K562 (cell line): ENCODE measurements at places on chromosomes 12 and 14.

DNA sequence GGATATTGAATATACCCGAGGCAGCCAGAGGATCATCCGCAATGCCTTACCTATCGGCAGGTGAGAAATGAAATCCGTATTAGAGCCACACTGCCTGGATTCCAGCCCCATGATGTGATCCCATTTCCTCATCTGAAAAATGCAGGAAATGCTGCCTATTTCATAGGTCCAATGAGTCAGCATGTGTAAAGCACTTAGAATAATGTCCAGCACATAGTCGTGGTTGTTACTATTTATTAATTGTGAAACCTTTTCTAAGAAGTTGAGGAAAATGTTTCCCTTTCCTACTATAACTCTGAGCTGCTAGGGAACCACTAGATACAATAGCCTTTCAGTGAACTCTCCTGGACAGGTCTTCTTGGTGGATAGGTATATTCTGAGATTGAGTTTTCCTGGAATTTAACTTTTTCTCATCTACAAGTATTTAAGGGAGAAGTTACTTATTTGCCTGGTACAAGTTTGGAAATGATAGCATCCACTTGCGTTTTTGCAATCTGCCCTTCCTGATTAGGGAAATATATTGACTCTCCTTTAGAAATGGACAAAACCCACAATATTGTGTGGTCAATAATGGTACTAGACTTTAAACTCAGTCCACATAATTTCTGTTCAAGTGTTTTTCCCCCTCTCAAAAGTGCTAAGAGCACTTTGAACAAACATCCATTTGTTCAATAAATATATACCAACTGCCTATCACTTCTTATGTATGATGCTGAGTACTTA is 12.2 kb downstream of the POLR3B start:
- DNase-seq = no peak

GRCh38 chr14:52821805-52822250 is 30.4 kb upstream of the GNPNAT1 start:
- no peak for DNase-seq

DNA sequence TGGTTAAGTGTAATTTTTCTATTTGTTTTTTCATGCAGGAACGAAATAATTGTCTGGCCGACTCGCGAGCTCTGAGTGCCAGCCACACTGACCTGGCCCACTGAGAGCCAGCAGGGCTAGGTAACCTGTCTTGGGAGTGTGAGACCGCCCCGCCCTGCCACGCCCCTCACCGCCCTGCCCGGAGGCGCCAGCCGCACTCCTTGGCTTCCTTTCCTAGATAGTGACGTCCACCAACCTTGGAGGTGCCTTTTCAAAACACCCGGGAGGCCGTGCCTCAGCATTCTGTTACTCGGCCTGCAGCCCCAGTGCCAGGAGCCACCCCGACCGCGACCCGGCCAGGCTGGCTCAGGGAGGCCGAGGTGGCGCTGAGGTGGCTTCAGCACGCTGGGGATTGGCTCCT is 21.7 kb downstream of the XRCC3 start:
- DNase-seq = no peak

DNA sequence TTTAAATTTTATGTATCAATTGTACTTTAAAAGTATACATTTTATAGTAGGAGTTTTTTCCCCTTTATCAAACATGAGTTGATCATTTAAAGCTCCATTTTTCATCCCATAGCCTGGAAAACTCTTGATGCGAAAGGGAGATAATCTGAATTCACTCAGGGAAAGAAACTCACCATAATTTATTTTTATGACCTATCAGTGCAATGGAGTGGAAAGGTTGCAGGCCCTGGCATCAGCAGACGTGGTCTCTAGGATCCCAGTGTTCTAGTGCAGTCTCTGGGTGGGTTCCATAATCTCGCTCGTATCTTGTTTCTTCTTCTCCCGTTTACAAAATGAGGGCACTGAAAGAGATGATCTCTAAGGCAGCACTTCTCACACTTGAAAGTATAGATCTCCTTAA is 85.0 kb downstream of the PTGER2 start:
- no peak for DNase-seq

- peak; percentile 6 for DNase-seq
Measured at GRCh38 chr12:88579161-88579517, 1.1 kb downstream of the KITLG start.

- no peak for DNase-seq
Measured at GRCh38 chr12:2543801-2544200, 251.0 kb upstream of the FKBP4 start.

DNA sequence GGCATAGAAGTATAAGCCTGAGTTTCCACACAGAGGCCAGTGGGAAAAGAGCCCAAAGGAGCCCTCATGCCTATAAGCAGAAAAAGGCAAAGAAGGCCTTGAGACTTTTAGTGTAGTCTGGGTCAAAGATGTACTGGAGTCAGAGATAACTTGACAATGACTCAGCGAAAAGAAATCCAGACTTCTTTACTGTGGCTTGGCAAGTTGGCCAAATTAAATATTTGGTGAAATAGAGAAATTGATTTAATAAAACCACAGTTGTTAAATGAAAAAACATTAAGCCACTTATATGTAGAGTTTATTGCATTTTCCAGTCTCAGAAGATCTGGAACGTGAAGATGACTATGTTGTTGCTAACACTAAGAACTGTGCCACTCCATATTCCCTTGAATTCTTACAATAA is 105.1 kb downstream of the TMTC3 start:
- DNase-seq = peak; percentile 5

GRCh38 chr12:102408487-102409297 is 71.7 kb downstream of the IGF1 start:
- no peak for DNase-seq

DNA sequence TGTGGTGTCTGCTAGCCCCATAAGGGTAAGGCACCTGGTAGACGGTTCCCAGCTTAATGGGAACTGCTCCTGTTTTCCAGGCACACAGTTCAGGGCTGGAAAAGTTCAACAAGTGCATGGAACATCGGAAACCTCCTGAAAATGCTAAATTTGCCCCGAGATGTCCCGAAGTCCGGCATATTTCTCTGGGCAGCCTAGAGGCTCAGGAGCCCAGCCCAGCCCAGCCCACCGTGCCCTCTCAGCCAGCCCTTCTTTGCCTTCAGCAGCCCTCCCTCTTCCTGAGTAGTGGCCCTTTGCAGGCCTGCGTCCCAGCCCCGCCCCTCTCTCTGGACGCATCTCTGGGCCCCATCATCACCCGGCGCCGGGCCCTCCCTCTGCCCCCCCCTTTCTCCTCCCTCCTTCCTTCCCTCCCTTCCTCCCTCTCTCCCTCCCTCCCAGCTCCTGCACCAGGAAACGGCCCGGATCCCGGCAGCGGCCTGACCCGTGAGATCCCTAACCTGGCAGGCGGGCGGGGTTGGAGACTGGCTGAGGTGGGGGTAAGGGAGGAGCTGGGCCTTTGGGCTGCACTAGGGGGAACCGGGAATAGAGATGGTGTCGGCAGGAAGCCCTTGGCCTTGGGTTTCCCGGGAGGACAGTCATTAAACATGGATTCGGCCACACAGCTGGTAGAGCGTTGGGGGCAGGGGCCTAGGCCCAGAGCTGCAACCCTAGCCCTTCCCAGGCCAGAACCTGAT is at the start of gene BCL2L2:
TSS of gene BCL2L2 (plus strand) at position 422 of the 734 bp plus-strand sequence. CDS start 935 bp downstream, outside the sequence.
- peak; percentile 87 for DNase-seq

DNA sequence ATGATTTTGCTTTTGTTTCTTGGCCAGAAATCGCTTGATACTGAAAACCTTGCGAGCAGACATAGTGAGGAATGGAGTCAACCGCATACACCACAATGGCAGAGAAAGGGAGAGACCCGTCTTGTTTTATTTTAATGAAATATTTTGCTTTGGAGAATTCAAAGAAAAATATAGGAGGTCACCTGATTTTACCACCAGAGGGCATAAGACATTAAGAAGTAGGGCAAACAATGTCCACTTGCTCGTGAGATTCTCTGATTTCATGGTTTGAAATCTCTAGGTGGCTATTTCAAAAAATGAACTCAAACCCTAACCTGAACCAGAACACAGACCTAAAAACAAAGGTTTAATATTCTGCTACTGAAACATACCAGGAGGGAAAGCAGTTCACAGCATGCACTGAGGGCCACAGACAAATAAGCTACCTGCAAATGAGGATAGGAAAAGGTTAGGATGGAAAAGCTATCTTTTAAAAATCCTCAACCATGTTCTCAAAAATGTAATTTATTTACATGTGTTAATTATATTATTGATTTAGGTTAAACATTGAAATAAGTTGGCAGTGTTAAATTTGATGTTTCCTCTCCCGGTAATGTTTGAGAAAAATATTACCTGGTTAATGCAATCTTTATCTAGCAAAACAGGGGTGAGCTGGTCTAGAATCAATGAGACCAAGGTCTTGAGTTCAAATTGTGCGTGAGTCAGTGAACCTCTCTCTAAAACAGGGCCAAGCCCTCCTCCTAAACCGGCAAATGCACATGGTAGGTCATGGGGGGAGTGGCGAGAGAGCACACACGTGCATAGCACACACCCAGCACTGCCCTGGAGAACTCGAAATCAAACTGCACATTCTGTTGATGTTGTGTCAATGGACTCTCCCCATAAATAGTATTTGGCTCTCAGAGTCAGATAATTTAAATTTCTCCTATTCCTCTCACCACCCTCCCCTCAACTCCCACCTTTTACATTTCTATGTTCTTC is 12.5 kb downstream of the IFNG-AS1 start:
- peak; percentile 11 for DNase-seq

DNA sequence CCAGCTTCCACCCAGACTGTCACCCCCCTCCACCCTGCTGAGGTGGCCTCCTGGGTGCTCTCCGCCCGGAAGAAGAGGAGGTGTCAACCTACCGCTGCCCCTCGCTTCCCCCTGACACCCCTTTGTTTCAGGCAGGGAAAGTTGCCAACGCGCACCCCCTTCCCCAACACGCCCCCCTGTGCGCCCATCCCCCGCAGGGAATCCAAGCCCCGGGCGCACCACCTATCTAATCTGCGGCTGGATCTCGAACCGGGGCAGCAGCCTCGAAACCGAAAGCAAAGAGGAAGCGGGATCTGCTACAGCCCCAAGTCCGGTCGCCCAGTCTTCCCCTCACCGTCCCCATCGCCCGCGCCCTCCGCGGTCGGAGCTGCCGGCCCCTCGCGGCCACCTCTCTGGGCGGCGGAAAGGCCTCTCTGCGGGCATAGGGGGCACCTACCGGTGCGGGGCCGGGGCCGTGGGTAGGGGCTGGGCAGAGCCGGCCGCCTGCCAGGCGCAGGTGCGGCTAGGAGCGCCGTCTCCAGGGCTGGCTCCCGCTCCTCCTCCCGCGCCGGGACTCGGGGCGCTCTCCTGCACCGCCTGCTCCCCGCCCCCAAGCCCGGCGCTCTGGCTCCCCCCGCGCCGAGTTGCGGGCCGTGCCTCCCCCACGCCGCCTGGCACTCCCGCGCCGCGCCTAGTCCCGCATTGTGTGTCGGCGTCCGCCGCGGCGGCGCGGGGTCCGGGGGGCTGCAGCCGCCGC is 18.3 kb upstream of the PLEKHH1 start:
- DNase-seq = peak; percentile 8

GRCh38 chr14:65356327-65356836 is 56.1 kb upstream of the FUT8 start:
- peak; percentile 11 for DNase-seq

- no peak for DNase-seq
Measured at GRCh38 chr14:79074510-79074909, 904.3 kb downstream of the NRXN3 start.

- DNase-seq = no peak
Measured at GRCh38 chr12:12845794-12846243, 32.7 kb downstream of the DDX47 start.
